ENCODE measurements at places on chromosomes 7 and 10.

GRCh38 chr10:102782673-102783551 is 39.2 kb downstream of the WBP1L start:
- H3K36me3 ChIP-seq = peaks cover 12% of the 10 kb centered on the region
- peak overlapping the region; percentile 88 for H3K27ac ChIP-seq
- no peak overlapping the region for H3K4me3 ChIP-seq
- H3K4me1 ChIP-seq = peaks cover 57% of the 10 kb centered on the region
- no peaks in the 10 kb centered on the region for H3K27me3 ChIP-seq

DNA sequence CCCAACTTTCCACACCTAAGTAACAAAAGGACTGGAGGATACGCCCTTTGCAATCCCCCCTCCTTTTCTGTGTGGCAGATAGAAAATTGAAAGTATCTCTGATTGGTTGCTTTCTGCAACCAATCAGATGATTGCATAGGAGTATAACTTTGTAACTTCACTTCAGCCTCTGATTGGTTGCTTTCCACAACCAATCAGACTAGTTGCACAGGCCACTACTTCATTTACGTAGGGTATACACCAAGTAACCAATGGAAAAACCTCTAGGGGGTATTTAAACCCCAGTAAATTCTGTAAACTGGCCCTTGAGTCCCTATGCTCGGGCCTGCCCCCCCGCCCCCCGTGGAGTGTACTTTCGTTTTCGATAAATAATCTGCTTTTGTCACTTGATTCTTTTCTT is 1080.4 kb downstream of the CNTNAP2 start:
- H3K4me3 ChIP-seq = no peak overlapping the region
- H3K4me1 ChIP-seq = no peaks in the 10 kb centered on the region
- no peak for DNase-seq
- no peak overlapping the region for H3K27ac ChIP-seq
- no peaks in the 10 kb centered on the region for H3K27me3 ChIP-seq

DNA sequence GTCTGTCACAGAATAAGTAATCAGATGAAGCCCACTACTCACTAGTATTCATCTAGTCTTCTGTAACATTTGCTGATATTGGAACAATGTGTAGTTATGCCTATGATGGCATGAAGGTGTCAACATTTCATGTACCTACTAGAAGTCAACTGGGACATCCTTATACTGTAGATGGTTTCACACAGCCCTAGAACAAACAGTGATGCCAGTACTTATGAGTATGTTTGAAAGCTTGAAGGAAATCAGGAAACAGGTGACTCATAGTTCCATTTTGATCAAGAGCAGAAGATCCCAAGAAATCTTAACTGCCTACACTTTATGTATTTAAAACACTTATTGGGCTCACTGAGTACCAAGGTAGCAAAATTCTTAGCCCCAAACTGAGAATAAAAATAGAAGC is 1519.6 kb downstream of the REEP3 start:
- no peak overlapping the region for H3K4me3 ChIP-seq
- no peak for DNase-seq
- no peaks in the 10 kb centered on the region for H3K27me3 ChIP-seq
- H3K27ac ChIP-seq = no peak overlapping the region
- no peaks in the 10 kb centered on the region for H3K4me1 ChIP-seq

DNA sequence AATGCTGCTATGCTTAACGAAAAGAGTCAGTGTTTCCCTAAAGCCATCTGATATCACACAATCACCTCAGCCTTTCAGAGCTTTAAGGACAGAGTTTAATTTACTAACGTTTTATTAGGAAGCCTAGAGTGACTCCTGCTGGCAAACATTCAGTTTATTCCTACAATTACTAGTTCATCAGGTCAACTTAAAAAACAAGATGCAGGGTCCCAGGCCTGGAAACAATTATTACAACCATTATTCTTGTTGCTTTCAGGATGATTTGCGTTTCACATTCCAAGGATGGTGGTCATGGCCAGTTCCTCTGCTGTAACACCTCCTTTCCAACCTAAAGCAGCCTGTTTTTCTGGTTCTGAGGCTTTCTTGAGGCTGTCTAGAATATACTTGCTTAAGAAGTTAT is 1.5 kb upstream of the FAM53B start:
- no peaks in the 10 kb centered on the region for H3K27me3 ChIP-seq
- H3K36me3 ChIP-seq = peaks cover 34% of the 10 kb centered on the region
- H3K27ac ChIP-seq = no peak overlapping the region
- H3K4me3 ChIP-seq = peak overlapping the region; percentile 40
- peak; percentile 53 for DNase-seq

- H3K36me3 ChIP-seq = peaks cover 21% of the 10 kb centered on the region
- no peak for DNase-seq
- peaks cover 6% of the 10 kb centered on the region for H3K4me1 ChIP-seq
- no peaks in the 10 kb centered on the region for H3K27me3 ChIP-seq
Observed at GRCh38 chr7:74230446-74231231, 20.8 kb downstream of the LAT2 start.

GRCh38 chr10:95637140-95637539 is 19.4 kb downstream of the ALDH18A1 start:
- peaks cover 2% of the 10 kb centered on the region for H3K4me1 ChIP-seq
- H3K27me3 ChIP-seq = no peaks in the 10 kb centered on the region
- H3K27ac ChIP-seq = no peak overlapping the region
- H3K36me3 ChIP-seq = peaks cover 56% of the 10 kb centered on the region
- no peak for DNase-seq

GRCh38 chr10:124799211-124799610 is 2.4 kb upstream of the ABRAXAS2 start:
- H3K4me1 ChIP-seq = peaks cover 8% of the 10 kb centered on the region
- DNase-seq = no peak
- H3K27ac ChIP-seq = no peak overlapping the region
- H3K4me3 ChIP-seq = no peak overlapping the region
- peaks cover 7% of the 10 kb centered on the region for H3K36me3 ChIP-seq

DNA sequence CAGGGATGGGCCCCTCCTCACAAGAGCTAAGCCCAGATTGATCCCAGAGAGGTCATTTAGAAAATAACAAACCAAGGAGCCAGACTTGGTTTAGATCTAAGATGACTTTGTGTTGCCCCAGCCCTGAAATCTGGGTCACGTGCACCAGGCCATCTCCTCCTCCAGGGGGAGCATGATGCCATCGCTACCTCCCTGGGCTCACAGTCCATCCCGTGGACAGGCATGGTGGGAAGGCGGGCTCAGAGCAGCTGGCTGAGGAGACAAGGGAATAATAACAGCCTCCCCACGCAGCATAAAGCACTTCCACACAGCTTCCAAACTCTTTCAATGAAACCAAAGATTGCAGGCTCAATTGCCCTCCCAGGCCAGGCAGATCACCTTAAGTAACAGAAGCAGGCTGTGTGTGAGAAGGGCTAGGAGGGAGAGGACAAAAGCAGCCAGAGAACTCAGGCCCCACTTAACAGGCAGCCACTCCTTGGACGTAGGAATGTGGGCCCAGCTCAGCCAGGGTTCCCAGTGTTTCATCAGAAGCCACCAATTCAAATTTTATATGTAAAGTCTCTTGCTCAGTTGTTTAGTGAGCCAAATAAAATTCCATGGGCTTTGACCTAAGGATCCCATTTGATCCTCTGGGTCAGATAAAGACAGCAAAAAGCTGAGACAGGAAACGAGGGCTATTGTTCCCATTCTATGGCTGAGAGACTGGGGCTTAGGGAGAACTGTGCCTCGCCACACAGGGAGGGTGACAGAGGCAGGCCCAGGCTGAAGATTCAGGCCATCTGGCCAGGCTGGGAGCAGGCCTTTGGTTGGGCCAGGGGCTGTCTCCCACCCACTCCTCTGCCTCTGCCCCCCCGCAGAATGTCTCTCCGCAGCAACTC is 100.2 kb downstream of the COL13A1 start:
- no peak overlapping the region for H3K4me3 ChIP-seq
- no peak overlapping the region for H3K27ac ChIP-seq
- no peaks in the 10 kb centered on the region for H3K4me1 ChIP-seq
- no peaks in the 10 kb centered on the region for H3K27me3 ChIP-seq
- H3K36me3 ChIP-seq = peaks cover 3% of the 10 kb centered on the region

Measured in effector memory CD8-positive, alpha-beta T cell (primary cell).